C1 segment of cervical spinal cord (tissue), 14 donors: ENCODE measurements at places on chromosomes 3 and 15.

GRCh38 chr3:1380926-1381646 is 288.3 kb downstream of the CNTN6 start:
- peak; percentile 10 for DNase-seq

- DNase-seq, result no peak
Observed at GRCh38 chr3:69326855-69327300, 59.0 kb downstream of the FRMD4B start.

DNA sequence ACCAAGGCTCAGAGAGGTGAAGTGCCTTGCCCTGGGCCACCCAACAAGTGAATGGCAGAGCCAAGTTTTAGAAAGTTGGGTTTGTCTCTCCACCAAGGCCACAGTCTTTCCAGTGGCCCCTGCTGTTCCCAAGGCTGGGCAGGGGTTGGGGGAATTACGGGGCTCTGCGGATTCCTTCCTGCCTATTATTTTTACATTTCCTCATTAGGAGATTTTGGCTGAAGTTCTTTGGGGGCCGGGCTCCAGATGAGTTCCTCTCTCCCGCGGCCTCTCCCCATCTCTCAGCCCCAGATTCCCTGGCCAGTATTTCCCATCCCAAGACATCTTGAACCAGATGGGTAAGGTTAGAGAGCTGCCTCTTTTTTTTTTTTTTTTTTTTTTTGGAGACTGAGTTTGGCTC is 44.0 kb upstream of the SMAD6 start:
- DNase-seq, result no peak

DNA sequence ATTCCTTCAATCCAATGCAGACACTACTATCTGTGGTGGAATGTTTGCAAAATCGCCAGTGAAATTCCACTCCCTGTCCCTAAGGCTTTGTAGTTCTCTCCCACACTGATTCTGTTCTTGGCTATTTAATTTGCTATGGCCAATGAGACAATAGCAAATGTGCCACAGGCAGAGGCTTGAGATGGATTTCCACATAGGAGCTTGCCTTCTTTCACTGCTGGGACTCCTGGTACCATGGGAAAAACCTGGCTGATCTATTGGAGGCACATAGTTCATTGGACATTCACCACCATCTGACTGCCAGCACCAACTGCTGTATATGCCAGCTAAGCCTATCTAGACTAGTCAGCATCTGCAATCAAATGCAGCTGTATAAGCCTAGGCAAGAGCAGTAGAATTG is 103.8 kb downstream of the NR1D2 start:
- DNase-seq, result no peak

- no peak for DNase-seq
Observed at GRCh38 chr15:74221399-74222239, 14.5 kb upstream of the CCDC33 start.

GRCh38 chr3:15097891-15098290 is 1.1 kb downstream of the RBSN start:
- DNase-seq, result no peak

DNA sequence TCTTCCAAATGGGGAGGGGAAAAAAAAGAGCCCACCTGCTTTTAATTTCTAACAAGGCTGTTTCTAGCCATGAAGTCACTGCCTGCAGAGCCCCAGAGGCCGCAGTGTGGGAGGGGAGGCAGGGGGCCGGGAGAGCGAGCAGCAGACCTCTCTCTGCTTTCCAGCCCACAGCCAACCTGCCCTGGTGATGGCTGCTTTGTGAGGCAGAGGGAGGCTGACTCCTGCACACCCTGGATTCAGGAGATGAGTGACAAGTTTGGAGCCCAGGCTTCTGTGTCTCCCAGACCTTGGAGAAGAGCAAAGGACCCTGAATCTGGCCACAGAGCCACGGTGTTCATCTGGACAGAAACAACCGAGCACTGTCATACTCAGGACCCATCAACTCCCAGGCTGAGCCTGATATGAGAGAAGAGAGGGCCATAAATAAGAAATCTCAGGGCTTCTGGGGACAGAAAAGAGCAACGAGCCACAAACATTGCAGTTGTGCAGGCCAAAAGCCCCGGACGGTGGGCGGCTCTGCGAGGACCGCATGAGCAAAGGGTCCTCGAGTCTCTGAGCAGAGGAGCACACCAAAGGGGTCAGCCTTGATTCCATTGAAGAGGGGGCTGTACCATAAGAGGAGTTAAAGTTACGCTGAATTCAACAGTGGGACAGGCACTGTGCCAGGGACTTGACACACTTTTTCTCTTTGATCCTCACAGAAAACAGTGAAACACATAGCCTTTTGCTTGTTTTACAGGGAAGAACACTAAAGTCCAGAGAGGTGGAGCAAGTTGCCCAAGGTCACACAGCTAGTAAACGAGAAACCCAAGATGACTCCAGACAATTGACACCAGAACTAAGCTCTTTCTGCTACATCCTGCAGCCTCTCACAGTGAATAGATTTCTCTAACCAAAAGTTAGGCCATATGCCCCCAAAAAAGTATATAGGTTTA is 97.2 kb downstream of the SEMA5B start:
- no peak for DNase-seq

DNA sequence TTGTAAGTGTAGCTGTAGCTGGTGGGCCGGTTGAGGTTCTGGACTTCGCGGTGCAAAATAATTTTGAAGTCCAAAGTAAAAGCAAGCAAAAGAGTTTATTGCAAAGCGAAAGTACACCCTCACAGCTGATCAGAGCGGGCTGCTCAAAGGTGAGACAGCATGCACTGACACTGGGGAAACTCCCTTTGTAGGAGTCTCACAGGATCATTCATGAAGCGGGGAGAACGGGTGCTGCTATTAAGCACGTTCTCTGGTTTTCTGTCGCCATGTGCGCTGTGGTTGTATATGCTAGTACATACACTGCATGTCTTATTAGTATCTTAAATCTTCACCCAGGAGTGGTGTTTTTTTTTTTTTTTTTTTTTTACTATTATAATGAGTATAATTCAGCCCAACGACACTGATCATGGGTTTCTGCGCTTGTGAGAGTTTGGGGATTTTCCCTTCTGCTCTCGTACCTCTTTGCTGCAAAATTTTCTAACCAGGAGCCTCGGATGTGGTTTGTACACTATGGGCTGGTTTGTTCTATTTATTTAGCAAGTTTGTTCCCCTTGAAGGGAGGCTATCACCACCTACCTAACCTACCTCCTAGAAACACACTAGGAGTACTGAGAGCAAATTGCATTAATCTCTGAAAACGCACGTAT is 1.4 kb upstream of the AP4E1 start:
- DNase-seq, result no peak

DNA sequence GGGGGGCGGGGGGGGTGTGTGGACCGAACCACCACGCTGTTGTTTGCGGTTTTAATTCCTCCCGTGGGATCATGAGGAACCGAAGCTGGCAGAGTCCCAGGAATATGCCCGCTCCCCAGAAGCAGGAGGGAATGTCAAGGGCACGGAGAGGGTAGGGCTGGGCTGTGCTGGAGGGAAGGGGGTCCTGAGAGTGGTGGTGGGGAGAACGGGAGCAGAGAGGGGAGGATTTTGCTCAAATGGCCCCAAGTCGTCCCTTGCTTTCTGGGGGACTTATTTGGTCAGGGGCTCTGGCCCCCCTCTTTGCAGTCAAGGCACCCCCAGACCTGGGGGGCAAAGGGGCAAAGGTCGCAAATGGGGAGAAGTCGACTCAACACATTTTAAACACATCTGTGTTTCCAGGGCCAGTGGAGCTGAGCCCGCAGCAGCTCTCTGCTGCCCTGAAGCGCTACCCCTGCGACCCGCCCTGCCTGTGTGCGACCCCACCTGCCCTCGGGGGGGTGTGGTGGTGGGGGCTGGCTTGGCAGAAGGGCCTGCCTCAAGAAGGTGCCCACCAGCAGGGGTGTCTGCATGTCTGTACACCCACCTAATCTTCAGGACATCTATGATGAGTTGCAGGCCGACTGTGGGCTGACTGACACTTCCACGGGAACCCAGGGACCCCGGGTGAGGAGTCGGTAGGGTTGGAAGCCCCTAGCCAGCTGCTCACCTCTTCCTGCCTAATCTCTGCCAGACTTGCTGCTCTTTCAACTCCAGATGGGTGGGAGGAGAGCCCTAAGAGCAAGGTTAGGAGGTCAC is 602 bp upstream of the ATP2B2 start:
- DNase-seq, result no peak

DNA sequence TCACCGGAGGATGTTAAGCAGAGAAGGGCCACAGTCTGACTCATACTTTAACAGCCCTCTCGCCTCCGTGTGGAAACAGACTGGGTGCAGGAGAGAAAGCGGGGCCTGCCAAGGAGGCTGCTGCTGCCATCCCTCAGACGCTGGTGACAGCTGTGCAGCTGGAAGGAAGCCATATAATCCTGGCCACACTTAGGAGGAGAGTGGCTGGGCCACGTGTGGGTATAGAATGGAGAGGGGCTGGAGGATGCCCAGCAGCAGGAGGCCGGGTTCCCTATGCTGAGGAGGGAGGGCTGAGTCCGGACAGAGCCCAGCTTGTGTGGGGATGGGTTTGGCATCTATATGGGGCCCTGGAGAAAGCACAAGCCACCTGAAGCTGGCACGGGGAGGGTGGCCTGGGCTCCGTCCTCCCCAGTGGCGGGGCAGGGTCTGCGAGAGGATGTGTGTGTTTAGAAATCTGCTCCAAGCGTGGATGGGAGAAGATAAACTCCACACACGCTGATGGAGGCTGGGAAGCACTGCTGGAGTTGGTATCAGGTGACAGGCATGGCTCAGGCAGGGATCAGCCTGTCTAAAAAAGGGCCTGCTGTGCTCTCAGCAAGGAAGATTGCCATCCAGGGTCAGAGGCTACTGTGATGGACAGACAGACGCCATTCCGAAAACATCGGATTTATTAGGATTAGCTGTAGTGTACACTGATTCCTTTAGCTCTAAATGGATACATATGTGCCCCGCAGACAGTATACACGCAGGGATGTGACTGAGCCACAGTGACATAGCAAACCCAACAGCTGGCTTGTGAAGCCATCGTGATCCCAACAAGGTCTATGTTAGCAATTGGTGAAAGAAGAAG is 15.9 kb downstream of the ABTB1 start:
- peak; percentile 30 for DNase-seq

- no peak for DNase-seq
Observed at GRCh38 chr3:59424268-59425010, 374.6 kb upstream of the CFAP20DC start.

GRCh38 chr3:71500696-71501095 is 82.8 kb downstream of the FOXP1 start:
- DNase-seq, result no peak

DNA sequence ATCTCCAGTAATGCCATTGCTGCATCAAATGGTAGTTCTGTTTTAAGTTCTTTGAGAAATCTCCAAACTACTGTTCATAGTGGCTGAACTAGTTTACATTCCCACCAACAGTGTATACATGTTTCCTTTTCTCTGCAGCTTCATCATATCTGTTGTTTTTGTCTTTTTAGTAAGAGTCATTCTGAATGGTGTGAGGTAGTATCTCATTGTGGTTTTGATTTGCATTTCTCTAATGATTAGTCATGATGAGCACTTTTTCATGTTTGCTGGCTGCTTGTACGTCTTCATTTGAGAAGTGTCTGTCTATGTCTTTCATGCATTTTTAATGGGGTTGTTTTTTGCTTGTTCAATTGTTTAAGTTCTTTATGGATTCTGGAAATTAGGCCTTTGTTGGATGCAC is 10.2 kb upstream of the GCSAM start:
- DNase-seq, result no peak

- no peak for DNase-seq
Observed at GRCh38 chr3:8767667-8768363, 1.6 kb downstream of the OXTR start.

DNA sequence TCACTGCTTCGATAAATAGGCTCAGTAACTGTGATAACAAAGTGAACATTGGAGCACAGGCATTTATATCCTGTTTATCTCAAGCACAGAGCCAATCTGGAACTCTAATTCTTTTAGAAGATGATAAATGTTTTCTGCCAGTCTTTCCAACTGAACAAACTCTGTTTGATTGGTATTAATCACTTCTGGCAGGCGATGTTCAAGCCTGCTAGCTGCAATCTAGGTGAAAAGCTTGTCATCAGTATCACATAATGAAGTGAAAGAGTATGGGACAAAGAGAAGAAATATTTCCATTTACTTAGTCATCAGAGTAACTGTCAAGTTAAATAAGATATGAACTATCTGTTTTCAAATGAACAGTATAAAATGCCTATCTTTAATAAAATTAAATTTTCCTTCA is 577.3 kb downstream of the VGLL3 start:
- no peak for DNase-seq

GRCh38 chr15:49645941-49646340 is 25.1 kb downstream of the DTWD1 start:
- no peak for DNase-seq

GRCh38 chr3:12591997-12592715 is 35.3 kb downstream of the MKRN2 start:
- DNase-seq, result no peak

DNA sequence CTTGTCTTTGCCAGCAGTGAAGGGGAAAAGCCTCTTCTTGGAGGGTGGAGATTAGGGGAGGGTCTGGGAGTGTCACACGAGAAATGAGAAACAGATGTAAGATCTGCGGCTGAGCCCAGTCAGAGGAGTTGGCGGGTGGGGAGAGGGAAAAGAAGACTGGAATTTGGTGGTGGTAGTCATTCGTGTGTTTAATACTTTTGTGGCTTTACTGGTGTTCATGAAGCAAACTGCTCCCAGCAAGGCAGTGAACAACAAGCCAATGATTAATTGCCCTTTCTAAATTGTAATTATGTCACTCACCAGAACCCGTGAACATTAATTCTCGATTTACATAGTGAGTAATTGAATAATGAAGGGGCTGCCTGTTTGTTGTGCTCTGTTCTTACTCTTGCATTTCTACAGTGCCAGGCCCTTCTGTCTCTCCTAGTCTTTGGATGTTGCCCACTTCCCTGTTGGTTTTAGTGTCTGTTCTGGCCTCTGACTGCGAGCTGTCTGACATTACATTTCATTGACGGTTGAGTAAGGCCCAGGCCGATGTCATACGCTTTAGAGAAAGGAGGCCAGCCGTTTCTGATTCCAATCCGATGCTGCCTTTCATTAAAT is 78.0 kb downstream of the CHCHD6 start:
- no peak for DNase-seq

DNA sequence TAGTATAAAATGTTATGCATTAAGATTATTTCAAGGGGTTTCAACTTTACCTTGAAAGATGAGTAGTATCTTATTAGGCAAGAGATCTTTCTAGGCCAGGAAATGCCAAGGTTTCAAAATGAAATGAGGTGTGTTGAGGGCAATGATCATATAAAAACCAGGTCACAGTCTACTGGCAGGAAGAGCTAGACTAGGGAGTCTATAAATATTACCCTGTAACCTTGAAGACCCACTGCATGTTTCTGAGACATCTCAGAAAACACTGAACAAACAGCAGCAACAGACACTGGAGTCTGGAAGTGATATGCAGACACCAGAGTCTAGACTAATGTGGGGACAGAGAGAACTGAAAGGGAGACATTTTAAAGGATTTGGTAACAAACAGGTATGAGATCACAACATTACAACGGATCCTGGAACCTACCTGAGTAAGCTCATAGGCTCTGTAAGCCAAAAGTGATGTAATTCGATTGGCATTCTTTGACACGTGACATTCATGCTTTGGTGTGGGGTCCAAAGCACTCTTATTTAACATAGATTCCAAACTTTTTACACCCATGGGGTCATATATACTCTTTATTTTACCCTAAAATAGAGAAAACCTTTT is 15.0 kb downstream of the TASOR start:
- no peak for DNase-seq
